SJCRH30 (cell line): ENCODE measurements at places on chromosomes 2 and 18. TPM values are rescaled to one million over a fixed set of nuclear protein-coding genes. Genes with fewer than 3 reads are reported as not detected.

DNA sequence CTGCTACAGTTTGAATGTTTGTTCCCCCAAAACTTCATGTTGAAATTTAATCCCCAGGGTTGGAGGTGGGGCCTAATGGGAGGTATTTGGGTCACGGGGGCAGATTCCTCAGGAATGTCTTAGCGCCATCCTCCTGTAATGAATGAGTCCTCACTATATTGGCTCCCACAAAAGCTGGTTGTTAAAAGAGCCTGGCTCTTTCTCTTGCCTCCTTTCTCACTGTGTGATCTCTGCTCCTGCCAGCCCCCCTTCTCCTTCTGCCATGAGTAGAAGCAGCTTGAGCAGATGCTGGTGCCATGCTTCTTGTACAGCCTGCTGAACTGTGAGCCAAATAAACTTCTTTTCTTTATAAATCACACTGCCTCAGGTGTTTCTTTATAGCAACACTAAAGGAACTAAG lies 721.0 kb upstream of the PKDCC start:
- no peak overlapping the region for H3K4me3 ChIP-seq
- no peak for DNase-seq
- H3K27me3 ChIP-seq, result peaks cover 5% of the 10 kb centered on the region; the same call in 1 of the 2 replicates
- H3K36me3 ChIP-seq, result no peaks in the 10 kb centered on the region
- H3K27ac ChIP-seq, result no peak overlapping the region

The SCTR gene
- total RNA-seq, result not detected in 2 replicates

GRCh38 chr18:73279498-73279897 lies 411.7 kb upstream of the NETO1 start:
- H3K27me3 ChIP-seq, result no peaks in the 10 kb centered on the region
- H3K4me1 ChIP-seq, result no peaks in the 10 kb centered on the region
- H3K36me3 ChIP-seq, result no peaks in the 10 kb centered on the region
- H3K27ac ChIP-seq, result no peak overlapping the region
- no peak for DNase-seq

GRCh38 chr2:34419856-34420255 lies 820.8 kb upstream of the FAM98A start:
- no peak for DNase-seq
- no peak overlapping the region for H3K4me3 ChIP-seq
- H3K4me1 ChIP-seq, result peaks cover 4% of the 10 kb centered on the region; the same call in 1 of the 2 replicates
- no peaks in the 10 kb centered on the region for H3K36me3 ChIP-seq
- H3K27me3 ChIP-seq, result no peaks in the 10 kb centered on the region

DNA sequence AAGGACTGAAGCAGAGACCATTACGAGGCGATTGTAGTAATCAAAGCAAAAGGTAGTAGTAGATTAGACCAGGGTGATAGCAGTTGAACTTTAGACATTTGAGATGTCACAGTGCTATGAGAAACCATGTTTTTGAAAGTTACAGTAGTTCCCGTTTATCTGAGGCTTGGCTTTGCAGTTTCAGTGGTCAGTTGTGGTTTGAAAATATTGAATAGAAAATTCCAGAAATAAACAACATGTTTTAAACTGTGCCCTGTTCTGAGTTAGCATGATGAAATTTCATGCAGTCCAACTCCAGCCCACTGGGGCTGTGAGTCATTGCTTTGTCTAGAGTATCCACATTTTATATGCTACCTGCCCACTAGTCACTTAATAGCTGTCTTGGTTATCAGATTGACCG lies 47.5 kb downstream of the ZNF638 start:
- H3K36me3 ChIP-seq, result peaks cover 82% of the 10 kb centered on the region
- peaks cover 17% of the 10 kb centered on the region for H3K4me1 ChIP-seq
- H3K4me3 ChIP-seq, result no peak overlapping the region
- H3K27me3 ChIP-seq, result no peaks in the 10 kb centered on the region
- no peak for DNase-seq
